Activated naive CD4-positive, alpha-beta T cell treated with anti-CD3 and anti-CD28 coated beads, Interleukin-2, amount 50 U/mL, for 72 hours (primary cell): ENCODE measurements at places on chromosomes 11 and 22. TPM values are rescaled to one million over a fixed set of nuclear protein-coding genes. Genes with fewer than 3 reads are reported as not detected.

MRPL49 gene
- total RNA-seq = 92.6 TPM

TM7SF2 gene
- 20.5 TPM for total RNA-seq

SLC22A9 gene
- not detected for total RNA-seq

OR8D4 gene
- not detected for total RNA-seq

TTC12 gene
- total RNA-seq = 15.7 TPM

MFRP gene
- not detected for total RNA-seq

DNA sequence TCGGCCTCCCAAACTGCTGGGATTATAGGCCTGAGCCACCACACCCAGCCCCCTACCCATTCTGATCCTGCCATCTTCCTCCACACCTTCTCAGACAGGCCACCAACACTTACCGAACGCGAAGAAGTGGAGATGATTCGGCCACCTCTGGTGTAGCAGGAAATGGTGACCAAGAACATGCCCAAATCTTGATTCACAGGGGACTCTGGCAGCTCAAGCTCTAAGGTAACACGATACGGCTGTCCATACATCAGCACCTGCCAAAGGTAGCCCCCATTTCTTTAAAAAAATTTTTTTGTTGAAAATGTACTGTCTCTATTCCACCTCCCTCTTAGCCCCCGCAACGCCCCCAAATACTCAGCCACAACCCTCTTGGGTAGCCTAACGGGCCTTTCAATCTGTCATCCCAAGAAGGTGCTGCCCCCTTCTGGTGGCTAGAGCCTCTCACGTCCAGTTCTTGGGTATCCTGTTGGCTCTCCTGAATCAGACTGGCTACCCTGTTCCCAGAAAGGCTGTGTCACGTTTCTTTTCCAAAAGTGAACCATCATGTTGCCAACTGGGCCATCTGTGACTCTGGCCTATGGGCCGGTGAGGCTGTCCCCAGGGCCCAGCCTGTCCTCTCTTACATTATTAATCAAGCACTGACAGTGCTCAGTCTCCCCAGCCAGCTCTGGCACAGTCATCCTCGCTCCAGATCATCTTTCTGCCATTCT is 5.3 kb upstream of the LRRN4CL start:
- peak; percentile 66 for DNase-seq

DNA sequence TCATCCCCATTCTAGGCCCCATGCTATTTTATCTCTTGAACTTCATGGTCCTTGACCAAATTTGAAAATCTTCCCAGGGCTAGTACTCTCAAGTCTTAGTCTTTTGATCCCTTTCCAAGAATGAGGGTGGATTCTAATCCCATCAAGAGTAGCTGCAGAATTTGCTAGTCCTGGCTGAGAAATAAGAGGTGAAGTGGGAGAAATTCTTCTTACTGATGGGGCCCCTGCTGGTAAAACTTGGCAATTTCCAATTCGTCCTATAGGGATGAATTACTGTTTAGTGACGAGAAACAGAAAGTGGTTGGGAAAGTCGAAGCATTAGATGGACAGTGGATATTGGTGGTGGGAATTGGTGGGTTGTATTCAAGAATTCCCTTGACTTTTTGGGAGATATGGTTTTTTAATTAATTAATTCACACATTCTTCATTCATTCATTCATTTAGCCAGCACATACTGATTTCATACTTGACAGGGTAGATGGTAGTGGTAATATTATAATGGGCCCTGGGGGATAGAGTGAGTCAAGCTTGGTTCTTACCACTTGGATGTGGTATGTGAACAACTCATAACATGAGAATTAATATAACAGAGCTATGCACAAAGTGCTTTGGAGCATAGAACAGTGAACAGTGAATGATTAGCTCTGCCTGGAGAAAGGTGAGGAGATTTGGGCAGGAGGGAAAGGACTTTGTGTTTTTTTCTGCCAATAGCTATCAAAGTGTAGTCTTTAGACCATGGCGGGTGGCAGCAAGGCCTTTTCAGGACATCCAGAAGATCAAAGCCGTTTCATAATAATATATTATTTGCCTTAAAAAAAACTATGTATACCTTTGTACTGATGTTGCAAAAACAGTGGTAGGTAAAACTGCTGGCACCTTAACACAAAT is 103.8 kb downstream of the STIM1 start:
- DNase-seq = no peak

DNA sequence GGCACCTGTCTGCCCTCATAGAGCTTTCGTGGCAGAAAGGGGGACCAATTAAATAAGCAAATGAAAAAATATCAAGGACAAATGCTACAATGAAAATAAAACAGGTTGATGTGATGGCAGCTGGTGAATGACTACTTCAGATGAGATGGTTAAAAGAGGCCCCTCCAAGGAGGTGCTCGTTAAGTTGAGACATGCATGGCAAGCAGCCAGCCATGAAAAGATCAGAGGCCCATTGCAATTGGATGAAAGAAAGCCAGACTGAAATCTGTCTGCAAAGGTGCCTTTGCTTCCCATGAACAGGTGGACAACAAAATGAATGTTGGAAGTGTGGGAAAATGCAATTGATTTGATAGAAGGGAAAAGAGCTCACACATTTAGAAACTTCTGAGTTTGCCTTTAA is 848 bp upstream of the TRPC6 start:
- DNase-seq = no peak

GRCh38 chr22:43126501-43127165 is 16.1 kb downstream of the BIK start:
- no peak for DNase-seq

GRCh38 chr22:27985323-27986275 is 66.5 kb upstream of the PITPNB start:
- no peak for DNase-seq

DNA sequence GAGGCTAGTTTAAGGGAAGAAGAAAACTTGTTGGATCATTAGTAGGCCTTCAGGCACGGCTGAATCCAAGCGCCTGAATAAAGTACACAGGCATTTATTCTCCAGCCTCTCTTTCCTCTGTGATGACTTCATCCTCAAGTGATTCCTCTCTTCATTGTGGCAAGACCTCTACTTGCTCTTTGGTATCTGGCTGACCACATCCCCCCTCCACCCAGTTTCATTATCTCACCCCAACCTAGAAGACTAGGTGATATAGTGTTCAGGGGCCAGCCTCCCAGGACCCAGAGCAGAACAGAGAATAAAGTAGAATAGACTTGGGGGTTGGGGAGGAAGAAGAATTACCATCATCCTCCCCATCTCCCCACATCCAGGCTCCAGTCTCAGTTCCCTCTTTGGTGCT is 189.3 kb downstream of the MIAT start:
- no peak for DNase-seq

- DNase-seq = peak; percentile 58
These were observed 93.6 kb upstream of the CD44 start for GRCh38 chr11:35045236-35045820.

GRCh38 chr22:38202437-38203089 is 769 bp downstream of the MAFF start:
- DNase-seq = peak; percentile 63

DNA sequence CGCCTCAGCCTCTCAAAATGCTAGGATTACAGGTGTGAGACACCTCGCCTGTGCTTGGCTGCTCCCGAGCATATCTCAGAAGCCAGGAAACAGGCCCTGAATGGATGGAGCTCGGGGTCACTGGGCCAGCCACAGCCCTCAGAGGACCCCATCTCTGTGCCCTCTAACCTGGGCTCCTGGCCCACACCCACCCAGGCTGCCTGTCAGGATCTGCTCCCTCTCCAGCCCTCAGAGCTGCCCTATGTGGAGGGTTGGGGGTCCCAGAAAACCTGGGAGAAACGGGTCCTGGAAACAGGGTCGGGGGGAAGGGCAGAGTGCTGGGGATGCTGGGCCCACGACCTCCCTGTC is 5.2 kb upstream of the CCDC188 start:
- DNase-seq = no peak

DNA sequence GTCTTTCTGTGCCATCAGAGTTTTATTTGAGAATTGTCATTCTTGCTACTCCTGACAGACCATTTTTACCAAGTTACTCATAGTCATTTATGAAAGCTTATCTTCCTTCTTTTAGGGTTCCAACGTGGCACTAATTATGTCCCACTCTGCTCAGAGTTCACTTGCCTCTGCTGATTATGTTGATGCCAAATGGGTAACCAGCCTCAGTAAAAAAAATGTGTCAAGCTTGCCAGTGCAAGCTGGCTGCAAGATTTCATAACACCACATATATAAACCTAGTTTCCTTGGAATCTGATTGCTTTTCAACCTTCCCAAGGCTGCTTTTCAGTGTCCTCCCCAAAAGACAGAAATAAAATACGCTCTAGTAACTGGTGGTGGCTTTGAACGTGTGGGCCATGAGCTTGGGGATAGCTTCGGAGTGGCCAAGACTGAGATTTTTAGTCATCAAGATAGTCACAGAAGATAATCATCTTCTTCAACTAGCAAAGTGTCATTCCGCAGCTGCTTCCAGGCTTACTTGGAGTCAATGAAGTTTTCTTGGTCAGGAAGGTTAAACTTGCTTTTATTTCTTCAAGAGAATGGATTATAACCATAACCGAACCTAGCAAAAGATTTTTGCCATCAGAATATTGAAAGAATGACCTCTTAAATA is 29.5 kb upstream of the APOA1 start:
- DNase-seq = no peak

GRCh38 chr11:26844963-26845362 is 123.1 kb upstream of the SLC5A12 start:
- DNase-seq = no peak
